ENCODE measurements at places on chromosomes 3 and 15.

DNA sequence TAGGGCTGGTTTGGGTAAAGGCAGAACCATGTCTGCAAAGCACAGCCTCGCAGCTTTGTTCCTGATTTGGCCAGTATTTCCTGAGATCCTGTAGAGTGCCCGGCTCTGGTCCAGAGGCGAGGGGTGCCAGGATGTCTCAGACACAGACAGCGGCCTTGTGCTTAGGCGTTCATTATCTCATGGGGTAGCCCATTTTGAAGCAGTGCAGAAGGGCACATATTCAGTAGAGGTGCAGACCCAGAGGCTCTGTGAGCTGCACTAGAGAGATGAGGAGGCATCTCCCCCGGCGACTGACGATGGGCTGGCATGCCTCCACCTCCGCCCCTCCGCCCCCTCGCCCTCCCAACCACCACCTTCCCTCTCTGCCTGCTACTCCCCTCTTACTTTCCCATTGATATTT lies 170.3 kb downstream of the CHDH start:
- no peak for DNase-seq

GRCh38 chr15:49692514-49693090 lies 71.8 kb downstream of the DTWD1 start:
- DNase-seq = no peak

GRCh38 chr3:140954576-140954975 lies 12.9 kb downstream of the SLC25A36 start:
- DNase-seq = no peak

GRCh38 chr15:88799341-88799740 lies 3.9 kb upstream of the ACAN start:
- DNase-seq = no peak

DNA sequence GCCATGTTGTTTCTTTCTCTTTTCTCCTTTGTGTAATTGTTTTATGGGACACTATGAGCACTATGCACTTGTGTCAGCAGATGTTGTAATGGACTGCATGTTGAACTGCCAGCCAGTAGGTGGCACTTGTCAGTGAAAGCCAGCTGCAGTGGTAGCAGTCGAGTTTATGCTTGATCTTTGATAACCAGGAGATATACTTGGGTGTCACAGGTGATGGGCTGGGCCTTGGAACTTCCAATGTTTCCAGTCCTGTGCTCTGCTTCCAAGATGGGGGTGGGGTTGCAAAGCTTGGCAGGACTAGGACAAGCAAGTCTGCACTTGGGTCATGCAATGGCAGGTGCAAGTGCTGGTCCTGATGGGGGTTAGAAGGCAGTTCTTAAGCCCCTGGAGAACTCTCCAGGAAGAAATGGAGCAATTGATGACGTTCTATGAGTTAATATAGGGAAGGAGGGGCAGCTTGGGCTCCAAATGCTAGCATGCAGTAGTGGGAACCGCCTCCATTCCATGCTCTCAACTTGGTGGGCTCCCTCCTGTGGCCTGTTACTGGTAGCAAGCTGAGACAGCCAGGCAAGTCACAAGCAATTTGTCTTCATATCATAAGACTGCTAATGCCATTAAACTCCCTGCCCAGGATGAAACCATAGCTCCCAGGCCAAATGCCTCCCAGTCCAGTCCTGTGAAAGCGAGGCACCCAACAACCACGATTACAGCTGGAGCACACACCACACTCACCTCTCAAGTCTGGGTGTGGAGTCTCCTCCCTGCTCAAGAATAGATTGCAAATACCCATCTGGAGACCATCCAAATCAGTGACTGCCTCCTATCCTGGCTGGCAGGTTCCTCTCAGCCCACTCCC lies 287.2 kb downstream of the CGGBP1 start:
- no peak for DNase-seq

DNA sequence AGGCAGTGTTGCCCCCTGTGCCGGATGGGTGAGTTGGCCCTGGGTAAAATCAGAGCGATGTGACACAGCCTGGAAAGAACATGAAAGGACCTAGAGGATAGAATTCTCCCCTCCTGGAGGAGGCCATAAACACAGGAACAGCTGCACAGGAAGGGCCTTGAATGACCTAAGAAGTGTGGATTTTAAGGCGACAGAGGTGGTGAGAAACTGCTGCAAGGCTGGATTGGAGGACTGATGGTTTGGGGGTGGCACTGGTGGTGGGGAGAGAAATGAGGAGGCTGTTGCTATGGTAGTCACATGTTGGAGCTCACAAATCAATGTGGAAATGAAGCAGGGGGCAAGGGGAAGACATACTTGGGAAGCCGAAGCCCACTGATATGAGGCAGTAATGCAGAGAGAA lies 13.8 kb downstream of the XIRP1 start:
- DNase-seq = no peak

- DNase-seq = no peak
These were observed 244.0 kb upstream of the TBC1D5 start for GRCh38 chr3:17986348-17986816.

DNA sequence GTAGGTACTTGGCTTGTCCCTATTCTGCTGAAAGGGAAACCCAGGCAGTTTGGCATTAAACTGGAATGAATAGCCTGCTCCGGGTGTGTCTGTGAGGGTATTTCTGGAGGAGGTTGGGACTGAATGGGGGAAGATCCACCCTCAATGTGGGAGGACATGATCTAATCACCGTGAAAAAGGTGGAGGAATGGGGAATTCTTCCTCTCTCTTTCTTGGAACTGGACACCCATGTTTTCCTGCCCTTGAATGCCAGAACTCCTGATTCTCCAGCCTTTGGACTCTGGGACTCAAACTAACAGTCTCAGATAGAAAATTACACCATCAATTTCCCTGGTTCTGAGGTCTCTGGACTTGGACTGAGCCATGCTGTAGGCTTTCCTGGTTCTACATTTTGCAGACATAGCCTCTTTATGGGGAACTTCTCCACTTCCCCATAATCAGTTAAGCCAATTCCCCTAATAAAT lies 391.7 kb downstream of the EDEM1 start:
- DNase-seq = no peak

DNA sequence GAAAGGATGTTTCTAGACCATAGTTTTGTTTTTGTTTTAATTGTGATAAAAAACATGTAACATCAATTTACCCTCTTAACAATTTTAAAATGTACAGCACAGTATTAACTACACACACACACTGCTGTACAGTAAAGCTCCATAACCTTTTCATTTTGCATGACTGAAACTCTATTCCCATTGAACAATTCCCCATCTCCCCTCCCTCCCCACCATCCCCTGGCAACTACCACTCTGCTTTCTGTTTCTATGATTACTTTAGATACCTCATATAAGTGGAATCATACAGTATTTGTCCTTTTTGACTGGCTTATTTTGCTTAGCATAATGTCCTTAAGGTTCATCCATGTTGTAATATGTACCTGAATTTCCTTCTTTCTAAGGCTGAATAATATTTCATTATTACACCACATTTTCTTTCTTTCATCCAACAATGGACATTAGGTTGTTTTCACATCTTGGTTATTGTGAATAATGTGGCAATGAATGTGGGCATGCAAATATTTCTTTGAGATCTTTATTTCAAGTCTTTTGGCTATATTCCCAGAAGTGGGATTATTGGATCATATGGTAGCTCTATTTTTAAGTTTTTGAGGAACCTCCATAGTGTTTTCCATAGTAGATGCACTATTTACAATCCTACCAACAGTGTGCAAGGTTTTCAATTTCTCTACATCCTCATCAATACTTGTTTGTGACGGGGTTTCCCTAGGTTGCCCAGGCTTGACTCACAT lies 10.7 kb downstream of the CHST14 start:
- no peak for DNase-seq

DNA sequence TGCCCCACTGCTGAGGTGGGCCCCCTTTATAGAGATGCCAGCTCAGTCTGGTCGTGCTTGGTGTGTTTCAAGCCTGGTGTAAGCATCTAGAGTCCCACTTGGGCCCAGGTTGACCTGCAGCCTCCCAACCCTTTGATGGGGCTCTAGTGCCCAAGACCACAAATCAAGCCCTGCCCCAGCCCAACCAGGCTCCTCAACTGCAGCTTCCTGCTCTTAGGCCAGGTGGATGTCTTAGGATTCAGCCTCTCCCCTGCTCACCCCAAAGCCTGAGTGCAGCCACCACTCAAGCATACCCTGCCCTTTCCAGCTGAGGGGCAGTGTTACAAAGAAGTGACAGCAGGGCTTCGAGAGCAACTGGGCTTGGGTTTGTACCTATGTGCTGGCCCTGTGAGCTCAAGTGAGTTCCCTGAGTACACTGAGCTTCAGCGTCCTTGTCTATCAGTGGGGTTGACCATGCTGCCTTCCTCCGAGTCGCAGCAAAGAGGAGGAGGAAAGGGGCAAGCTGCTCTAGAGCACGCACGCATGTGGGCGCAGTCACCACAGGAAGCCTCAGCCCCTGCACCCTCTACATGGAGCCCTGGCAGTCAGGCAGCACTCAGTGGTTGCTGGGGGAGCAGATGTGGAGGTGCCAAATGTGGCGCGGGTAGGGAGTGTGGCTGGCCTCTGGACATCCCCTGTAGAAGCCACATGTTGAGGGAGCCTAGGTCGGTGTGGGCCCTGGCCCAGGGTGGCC lies 120.7 kb downstream of the EEFSEC start:
- no peak for DNase-seq

DNA sequence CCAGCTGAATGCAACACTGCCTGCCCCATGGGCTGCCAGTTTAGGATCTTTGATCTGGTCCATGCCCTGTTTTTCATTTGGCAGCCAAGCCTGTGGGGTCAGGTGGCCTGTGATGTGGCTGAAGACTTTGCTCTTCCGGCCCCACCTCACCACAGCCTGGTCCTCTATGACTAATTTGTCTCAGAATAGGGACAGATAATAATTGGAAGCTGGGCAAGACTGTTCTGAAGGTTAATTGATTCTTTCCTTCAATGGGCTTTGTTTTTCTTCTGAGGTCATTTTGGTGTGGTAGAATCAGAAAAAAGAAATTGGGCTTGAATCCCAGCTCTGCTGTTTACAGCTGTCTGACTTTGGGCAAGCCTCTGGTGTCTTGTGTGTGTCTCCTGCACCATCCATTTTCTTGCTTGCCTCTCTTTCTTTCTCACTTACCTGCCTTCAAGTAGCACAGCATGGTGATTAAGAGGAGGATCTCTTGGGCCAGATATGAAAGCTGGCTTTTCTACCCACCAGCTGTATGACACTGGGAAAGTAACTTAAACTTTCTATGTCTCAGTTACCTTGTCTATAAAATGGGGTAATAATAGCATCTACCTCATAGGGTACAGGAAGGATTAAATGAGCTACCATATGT lies 24.2 kb downstream of the ABHD2 start:
- no peak for DNase-seq

DNA sequence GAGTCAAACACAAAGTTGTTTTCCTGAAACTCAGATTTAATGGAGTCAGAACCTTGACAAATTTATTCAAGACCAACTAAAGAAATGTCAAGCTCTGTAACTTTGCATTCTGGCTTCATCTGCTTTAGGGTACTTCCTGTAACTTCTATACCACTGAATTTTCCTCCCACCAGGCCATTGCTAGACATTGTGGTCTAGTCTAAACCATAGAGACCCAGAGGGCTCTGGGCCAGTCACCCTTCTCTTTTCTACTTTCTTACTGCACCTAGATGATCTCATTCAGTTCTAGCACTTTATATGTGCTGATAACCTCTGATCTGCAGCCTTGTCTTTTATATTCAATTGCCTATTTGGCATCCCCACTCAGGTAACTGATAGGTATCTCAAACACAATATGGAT lies 2.8 kb upstream of the OR5K1 start:
- DNase-seq = no peak

GRCh38 chr3:64203969-64204908 lies 21.0 kb downstream of the PRICKLE2 start:
- no peak for DNase-seq

- DNase-seq = no peak
These were observed 41.2 kb downstream of the RLBP1 start for GRCh38 chr15:89179966-89180875.

- no peak for DNase-seq
These were observed 157.2 kb downstream of the EDEM1 start for GRCh38 chr3:5344707-5345106.

- DNase-seq = no peak
These were observed 79.7 kb downstream of the WNT5A start for GRCh38 chr3:55407426-55407820.

DNA sequence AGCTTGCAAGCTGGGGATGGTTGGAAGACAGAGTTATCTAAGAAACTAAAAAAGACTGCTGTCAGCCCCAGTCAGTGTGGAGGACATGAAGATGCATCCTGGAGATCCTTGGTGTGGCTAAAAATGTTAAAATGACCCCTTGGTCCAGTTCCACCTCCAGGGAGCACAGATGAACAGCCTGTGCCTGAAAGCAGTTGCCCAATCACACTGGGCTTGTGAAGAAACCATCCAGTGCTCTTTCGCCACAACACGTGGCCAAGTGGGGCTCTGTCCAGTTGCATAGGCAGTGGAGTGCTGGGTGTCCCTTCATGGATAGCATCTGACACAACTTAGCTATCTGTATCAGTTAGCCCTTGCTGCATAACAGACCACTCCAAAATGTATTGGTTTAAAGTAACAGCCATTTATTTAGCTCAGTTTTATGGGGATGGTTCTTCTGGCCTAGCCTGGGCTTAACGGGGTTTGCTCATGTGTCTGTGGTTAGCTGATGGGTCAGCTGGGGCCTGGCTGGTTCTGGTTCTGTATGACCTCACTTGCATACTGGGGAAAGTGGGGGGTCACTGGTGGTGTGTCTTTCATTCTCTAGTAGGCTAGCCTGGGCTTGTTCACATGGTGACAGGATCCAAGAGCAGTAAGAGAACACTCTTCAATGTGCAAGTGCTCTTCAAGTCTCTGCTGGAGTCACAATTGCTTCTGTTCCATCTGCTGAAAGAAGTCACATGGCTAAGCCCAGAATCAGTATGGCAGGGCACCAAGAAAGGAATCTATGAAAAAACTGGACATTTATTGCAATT lies 226.2 kb downstream of the PDCD6IP start:
- DNase-seq = no peak

DNA sequence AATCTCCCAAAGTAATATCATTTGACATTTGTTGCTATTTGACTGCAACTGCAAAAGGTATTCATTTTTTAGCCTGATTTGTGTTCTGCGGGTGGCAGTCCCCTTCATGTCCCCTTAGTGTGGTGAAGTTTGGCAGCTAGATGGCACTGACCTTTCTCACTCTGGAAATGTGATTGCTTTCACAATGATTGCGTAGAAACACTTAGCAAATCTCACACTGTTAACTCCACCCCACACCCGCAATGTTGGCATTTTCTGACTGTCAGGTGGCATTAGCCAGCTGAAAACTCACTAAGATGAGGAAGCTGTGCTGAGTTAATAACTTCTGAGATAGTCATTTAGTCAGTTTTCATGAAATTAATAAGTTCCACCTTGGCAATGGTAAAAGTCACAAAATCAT lies 76.9 kb downstream of the TRIM69 start:
- DNase-seq = no peak

DNA sequence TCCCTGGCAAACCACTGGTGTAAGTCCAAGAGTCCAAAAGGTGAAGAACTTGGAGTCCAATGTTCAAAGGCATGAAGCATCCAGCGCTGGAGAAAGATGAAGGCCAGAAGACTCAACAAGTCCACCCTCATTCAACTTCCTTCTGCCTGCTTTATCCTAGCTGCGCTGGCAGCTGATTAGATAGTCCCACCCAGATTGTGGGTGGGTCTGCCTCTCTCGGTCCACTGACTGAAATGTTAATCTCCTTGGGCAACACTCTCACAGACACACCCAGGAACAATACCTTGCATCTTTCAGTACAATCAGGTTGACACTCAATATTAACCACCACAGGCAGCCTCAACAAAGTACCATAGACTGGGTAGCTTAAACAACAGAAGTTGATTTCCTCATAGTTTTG lies 245.9 kb upstream of the IGF1R start:
- no peak for DNase-seq
